ENCODE measurements at places on chromosomes 3 and 15.
A peak's percentile ranks its signal among the peaks of the same experiment; 100 is the strongest.

DNA sequence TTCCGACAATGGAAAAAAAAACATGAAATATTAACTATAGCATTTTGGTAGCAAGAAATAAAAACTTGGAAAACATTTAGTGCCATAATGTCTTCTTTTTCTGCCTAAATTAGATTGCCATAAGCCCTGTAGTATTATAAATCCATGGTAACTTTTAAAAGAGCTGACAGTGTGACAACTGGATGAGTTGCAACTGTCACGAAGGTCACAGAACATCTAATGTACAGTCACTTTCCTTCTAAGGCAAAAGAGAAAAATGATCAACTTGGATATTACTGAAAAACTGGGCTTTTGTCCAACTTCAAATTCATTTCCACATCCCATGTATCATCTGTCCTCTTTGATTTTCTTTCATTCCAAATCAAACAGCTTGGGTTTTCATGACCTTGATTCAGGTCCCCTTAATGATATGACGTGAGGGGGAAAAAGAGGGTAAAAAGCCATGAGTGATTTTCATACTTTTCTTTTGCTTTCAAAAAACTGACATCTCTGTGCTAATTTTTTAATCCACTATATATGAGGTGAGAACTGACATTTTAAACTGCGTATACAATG, 602 bp downstream of the CPB1 start:
- H3K27me3 ChIP-seq = no peaks in the 10 kb centered on the region
- no peak overlapping the region for H3K4me3 ChIP-seq
- no peak for DNase-seq
- H3K36me3 ChIP-seq = no peaks in the 10 kb centered on the region
- H3K4me1 ChIP-seq = no peaks in the 10 kb centered on the region

- no peak for DNase-seq
- no peaks in the 10 kb centered on the region for H3K27me3 ChIP-seq
- no peak overlapping the region for H3K27ac ChIP-seq
- H3K4me3 ChIP-seq = no peak overlapping the region
- H3K36me3 ChIP-seq = no peaks in the 10 kb centered on the region
- H3K4me1 ChIP-seq = no peaks in the 10 kb centered on the region
Observed at GRCh38 chr3:46228260-46229242, 13.7 kb upstream of the CCR3 start.

- DNase-seq = no peak
- H3K27me3 ChIP-seq = no peaks in the 10 kb centered on the region
- H3K36me3 ChIP-seq = no peaks in the 10 kb centered on the region
- H3K27ac ChIP-seq = no peak overlapping the region
- H3K4me1 ChIP-seq = no peaks in the 10 kb centered on the region
- H3K4me3 ChIP-seq = no peak overlapping the region
Observed at GRCh38 chr3:184022323-184022722, 4.6 kb upstream of the ABCC5 start.

- H3K27me3 ChIP-seq = no peaks in the 10 kb centered on the region
- DNase-seq = no peak
- H3K36me3 ChIP-seq = no peaks in the 10 kb centered on the region
Observed at GRCh38 chr15:28096670-28097431, 2.3 kb downstream of the OCA2 start.

DNA sequence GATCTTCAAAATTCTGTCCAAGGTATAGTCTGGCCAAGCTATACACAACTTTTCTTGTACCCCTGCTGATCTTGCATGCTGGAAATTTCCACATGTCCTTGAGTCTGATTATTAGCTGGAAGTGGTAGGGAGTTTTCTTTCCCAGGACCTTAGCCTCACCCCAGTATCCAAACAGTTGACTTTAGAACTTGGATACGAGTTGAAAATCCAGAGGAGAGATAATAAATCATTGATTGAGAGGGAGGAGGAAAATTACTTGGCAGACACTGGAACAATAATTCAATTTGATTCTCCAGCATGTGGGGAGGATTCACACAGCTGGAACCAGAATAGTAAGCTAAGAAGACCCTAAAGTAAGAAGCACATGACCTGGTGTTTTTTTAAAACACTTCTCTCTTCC, 116.4 kb downstream of the IL5RA start:
- no peak for DNase-seq
- no peak overlapping the region for H3K27ac ChIP-seq
- H3K27me3 ChIP-seq = no peaks in the 10 kb centered on the region
- H3K4me1 ChIP-seq = no peaks in the 10 kb centered on the region
- H3K4me3 ChIP-seq = no peak overlapping the region

DNA sequence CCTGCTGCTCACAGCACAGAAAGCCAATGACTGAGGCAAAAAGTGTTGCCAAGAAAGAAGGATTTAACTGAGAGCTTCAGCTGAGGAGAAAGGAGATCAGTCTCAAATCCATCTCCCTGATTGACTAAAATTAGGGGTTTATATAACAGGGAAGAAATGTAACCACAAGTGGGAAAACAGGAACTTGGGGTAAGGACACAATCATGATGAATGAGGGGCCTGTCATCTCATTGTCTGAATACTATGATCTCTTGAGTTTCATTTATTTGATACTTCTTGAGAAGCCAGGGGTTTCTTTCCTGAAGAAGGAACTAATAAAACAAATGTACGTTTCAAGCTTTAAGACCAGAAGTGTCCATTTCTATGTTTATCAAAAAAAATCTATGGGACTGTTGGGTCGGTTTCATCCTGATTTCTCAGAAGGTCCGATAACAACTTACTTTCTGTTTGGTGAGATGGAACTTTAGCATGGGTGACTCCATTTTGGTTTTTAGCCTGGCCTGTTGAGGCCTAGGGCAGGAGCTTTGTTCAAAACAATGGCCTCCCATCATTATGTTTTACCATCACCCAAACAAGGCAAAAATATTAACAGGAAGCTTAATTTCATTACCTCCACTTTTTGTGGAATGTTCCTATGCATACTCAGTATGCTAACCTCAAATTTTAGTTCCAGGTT, 76.6 kb upstream of the PIAS1 start:
- H3K27me3 ChIP-seq = no peaks in the 10 kb centered on the region
- H3K4me3 ChIP-seq = no peak overlapping the region
- H3K27ac ChIP-seq = no peak overlapping the region

- H3K4me3 ChIP-seq = no peak overlapping the region
- peaks cover 13% of the 10 kb centered on the region for H3K4me1 ChIP-seq
- DNase-seq = no peak
- H3K27ac ChIP-seq = peak overlapping the region; percentile 55
- H3K27me3 ChIP-seq = no peaks in the 10 kb centered on the region
- H3K36me3 ChIP-seq = no peaks in the 10 kb centered on the region
Observed at GRCh38 chr3:40939030-40939740, 260.1 kb upstream of the CTNNB1 start.

DNA sequence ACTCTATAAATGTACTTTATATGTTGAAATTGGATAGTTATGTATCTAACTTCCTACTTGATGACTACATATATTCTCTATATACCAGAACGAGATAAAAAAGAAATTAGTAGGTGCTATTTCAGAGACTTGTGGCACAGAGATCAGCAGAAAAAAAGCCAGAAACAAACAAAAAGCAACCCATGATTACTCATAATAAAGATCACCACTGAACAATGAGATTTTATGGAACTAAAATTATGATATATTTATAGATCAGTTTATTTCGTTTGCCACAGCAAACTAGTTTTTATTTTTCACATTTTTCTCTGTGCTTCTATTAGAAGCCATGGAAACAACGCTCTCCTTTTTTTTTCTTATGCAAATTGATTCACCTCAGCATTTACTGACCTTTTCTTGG, 15.1 kb upstream of the PROK2 start:
- DNase-seq = no peak
- no peak overlapping the region for H3K27ac ChIP-seq
- no peak overlapping the region for H3K4me3 ChIP-seq
- no peaks in the 10 kb centered on the region for H3K4me1 ChIP-seq
- no peaks in the 10 kb centered on the region for H3K27me3 ChIP-seq

DNA sequence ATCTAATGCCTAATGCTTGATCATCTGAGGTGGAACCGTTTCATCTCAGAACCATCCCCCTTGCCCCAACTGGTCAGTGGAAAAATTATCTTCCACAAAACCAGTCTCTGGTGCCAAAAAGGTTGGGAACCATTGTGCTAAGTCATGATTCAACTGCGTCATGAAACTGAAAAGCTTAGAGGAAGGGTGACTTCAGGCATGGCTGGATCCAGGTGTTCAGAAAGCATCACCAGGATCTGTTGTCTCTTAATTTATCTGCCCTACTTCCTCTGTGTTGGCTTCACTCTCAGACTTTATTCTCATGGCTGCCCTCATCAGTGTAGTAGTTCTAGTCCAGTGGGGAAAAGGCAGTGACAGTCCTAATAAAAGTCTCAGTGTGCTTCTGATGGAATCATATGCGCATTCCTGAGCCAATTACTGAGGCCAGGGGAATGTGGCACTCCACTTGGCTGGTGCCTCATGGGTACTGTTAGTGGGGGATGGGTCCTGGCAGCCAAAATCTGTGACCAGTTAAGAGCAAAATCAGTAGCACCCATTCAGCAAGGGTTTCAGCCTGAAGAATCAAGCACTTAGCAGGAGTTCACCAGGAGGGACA, 110.3 kb downstream of the WNT5A start:
- no peaks in the 10 kb centered on the region for H3K27me3 ChIP-seq
- no peak overlapping the region for H3K4me3 ChIP-seq
- H3K36me3 ChIP-seq = no peaks in the 10 kb centered on the region
- H3K4me1 ChIP-seq = no peaks in the 10 kb centered on the region
- no peak overlapping the region for H3K27ac ChIP-seq

DNA sequence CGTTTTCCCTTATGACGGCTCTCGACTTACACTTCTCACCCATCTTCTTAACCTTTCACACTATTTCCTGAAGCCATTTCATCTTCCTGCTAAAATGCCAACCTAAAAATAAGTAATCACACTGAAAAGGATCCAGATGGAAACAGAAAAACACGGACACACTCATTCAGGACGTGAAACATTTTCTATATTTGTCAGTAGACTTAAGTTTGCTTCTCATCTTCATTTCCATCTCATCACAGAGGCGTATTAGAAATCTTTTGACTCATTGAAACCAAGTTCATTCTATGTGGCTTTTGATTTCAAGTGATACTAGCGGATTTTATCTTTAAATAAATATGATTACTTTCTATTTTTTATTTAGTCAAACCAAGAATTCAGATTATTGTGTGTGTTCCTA, 27.4 kb upstream of the DLG1 start:
- no peaks in the 10 kb centered on the region for H3K36me3 ChIP-seq
- H3K4me3 ChIP-seq = no peak overlapping the region
- DNase-seq = no peak
- H3K27me3 ChIP-seq = no peaks in the 10 kb centered on the region
- no peaks in the 10 kb centered on the region for H3K4me1 ChIP-seq

DNA sequence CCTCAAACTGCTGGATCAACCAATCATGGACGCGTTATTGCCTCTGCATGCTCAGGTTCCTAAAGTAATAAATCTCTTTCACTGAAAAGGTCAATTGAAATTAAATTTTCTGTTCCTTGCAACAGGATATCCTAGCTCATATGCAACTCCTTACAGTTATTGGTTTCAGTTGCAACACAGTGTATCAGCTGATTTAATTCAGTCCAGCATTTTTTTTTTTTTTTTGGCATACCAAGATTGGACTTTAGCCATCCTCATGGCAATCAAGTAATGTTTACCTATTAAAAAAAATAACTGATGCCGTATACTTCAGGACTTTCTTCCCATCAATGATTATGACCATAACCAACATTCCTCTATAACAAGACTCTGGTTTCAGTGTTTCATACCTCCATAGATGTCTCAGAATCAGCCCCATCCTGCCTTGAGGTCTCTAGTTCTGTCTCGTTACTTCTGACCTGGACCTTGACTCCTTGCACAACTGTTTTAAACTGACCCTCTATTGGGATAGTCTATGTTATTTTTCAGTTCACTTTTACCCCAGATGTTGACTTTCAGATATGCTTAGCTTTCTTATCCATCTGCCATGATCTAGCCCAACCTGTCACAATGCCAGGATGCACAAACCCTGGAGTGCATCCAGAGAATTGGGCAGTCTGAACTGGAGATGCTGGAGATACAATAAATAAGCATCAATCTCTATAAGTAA, 265.0 kb upstream of the GADL1 start:
- no peak overlapping the region for H3K27ac ChIP-seq
- no peaks in the 10 kb centered on the region for H3K27me3 ChIP-seq
- no peaks in the 10 kb centered on the region for H3K4me1 ChIP-seq
- H3K4me3 ChIP-seq = no peak overlapping the region
- DNase-seq = no peak

GRCh38 chr15:54559405-54560069, 581.3 kb downstream of the UNC13C start:
- no peak for DNase-seq
- H3K4me1 ChIP-seq = no peaks in the 10 kb centered on the region
- no peak overlapping the region for H3K4me3 ChIP-seq
- no peak overlapping the region for H3K27ac ChIP-seq
- no peaks in the 10 kb centered on the region for H3K27me3 ChIP-seq

DNA sequence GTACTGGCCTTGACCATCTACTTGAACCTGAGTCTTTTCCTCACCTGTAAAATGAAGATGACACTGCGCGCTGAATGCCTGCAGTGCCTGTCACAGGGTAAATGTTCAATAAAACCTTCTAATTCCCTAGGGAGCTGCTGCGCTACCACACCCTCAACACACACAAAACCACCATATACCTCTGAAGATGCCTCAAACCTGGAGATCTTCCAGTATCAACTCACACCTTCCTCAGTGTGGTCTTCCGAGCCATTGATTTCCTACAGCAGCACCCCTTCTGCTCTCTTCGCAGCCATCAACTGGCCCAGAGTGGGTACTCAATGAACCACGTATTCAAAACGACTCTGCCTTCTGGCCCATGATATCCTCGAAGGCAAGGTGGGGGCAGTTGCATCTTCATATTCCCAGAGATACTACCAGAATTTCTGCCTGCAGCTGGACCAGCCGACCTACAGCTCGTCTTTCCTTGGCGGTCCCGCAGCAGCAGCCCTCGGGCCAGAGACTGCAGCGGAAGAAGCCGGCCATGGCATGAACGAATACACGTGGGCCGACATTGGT, 695 bp downstream of the RPL32 start:
- H3K4me3 ChIP-seq = peak overlapping the region; percentile 71
- peaks cover 19% of the 10 kb centered on the region for H3K4me1 ChIP-seq
- peak overlapping the region; percentile 95 for H3K27ac ChIP-seq
- H3K36me3 ChIP-seq = peaks cover 36% of the 10 kb centered on the region
- DNase-seq = no peak

GRCh38 chr15:101244036-101244781, 7.6 kb downstream of the CHSY1 start:
- no peaks in the 10 kb centered on the region for H3K27me3 ChIP-seq
- H3K36me3 ChIP-seq = peaks cover 4% of the 10 kb centered on the region
- peak overlapping the region; percentile 71 for H3K27ac ChIP-seq

DNA sequence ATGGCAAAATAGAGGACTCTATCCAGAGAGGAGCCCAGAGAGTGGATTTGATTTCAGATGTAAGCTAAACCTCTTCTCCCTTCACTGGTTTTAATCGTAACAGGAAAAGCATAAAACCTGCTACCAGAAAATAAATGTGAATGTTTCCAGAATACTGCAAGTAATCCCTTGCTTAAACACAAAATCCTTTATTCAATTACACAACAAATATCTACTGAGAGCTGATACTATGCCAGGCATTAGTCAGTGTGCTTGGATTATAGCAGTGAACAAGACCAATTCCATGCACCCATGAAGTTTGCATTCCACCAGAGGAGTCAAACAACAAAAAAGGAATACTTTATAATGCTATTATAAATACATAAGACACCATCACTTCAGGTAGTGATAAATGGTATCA, 15.1 kb downstream of the AVEN start:
- H3K27me3 ChIP-seq = no peaks in the 10 kb centered on the region
- no peak for DNase-seq
- no peaks in the 10 kb centered on the region for H3K4me1 ChIP-seq
- no peak overlapping the region for H3K4me3 ChIP-seq
- no peak overlapping the region for H3K27ac ChIP-seq
- H3K36me3 ChIP-seq = no peaks in the 10 kb centered on the region

GRCh38 chr3:134161898-134162615, 88.6 kb downstream of the RYK start:
- H3K36me3 ChIP-seq = peaks cover 24% of the 10 kb centered on the region
- no peak for DNase-seq
- H3K4me3 ChIP-seq = no peak overlapping the region
- H3K27ac ChIP-seq = no peak overlapping the region
